ENCODE measurements at places on chromosomes 5 and 9.

DNA sequence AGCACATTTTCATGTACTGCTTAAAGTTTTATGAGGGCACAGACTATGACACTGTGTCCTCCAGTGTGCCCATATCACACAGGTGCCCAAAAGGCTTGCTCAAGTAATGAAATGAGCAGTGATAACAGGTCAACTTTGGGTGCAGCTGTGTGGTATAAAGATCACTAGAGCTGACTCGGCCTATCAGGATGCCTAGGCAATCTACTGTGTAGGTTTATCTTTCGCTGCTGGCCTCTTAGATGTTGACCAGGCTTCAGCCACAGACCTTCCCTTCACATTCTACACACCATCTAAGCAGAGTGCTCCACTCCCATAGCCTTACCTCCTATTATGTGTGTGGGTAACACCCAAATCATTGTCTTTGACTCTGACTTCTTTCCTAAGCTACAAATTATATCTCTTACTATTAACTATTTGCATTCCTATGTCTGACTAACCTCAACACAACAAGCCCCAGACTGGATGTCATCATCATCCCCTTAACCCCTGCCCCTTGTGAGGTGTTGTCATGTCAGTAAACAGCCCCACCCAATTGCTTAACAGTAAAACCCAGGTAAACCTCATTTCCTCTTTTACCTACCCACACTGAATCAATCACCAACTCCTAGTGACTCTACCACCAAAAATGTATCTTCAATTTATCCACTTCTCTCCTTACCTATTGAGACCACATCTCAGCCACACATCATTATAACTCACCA is 2.5 kb downstream of the SREK1IP1 start:
- DNase-seq, result no peak

- no peak for DNase-seq
Measured at GRCh38 chr9:87280421-87280820, 217.2 kb upstream of the DAPK1 start.

GRCh38 chr5:177366528-177367322 is 9.0 kb downstream of the RGS14 start:
- DNase-seq, result no peak

GRCh38 chr5:34045023-34045422 is 2.0 kb upstream of the C1QTNF3 start:
- no peak for DNase-seq

DNA sequence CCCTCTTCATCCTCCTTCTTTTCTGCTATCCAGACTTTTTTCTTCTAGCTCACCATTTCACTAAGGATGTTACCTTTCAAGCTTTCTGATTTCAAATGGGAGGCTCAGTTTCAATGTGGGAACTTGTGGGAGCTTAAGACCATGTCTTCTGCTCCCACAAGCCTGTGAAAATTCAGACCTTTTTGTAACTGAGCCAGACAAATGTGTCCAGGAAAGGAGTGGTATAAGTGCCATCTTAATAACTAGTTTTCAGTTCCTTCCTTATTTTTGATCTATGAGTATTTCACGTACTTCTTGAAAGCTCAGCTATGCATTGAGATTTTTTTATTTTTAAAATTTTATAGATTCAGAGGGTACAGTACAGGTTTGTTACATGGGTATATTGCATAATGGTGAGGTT is 4.6 kb upstream of the ERCC6L2 start:
- DNase-seq, result no peak

Data from activated CD8-positive, alpha-beta memory T cell treated with anti-CD3 and anti-CD28 coated beads, Interleukin-2, amount 50 U/mL, for 48 hours (primary cell).